Panc1 (cell line): ENCODE measurements at places on chromosomes 1 and 21. TPM values are rescaled to one million over a fixed set of nuclear protein-coding genes. Genes with fewer than 3 reads are reported as not detected.

CHAF1B gene
- 18.4 TPM for total RNA-seq

ARTN gene
- total RNA-seq, result 0.49 TPM

KDF1 gene
- total RNA-seq, result 3.2 TPM

DNA sequence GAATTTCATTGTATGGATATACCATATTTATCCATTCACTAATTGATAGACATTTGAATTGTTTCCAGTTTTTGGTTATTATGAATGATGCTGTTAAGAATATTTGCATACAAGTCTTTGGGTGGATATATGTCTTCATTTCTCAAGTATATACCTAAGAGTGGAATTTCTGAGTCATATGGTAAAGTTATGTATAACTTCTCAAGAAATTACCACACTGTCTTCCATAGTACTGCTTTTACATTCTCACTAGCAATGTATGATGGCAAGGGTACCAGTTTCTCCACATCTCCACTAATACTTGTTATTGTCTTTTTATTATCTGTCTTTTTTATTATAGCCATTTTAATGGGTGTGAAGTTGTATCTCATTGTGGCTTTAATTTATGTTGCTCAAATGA is 74.6 kb upstream of the TENT5C start:
- no peaks in the 10 kb centered on the region for H3K4me1 ChIP-seq
- no peak overlapping the region for H3K4me3 ChIP-seq
- H3K36me3 ChIP-seq, result no peaks in the 10 kb centered on the region
- no peak overlapping the region for H3K27ac ChIP-seq
- H3K27me3 ChIP-seq, result no peaks in the 10 kb centered on the region

GRCh38 chr21:37294679-37295078 is 27.5 kb upstream of the VPS26C start:
- H3K4me3 ChIP-seq, result no peak overlapping the region
- no peak overlapping the region for H3K27ac ChIP-seq
- no peak for DNase-seq
- H3K27me3 ChIP-seq, result no peaks in the 10 kb centered on the region
- H3K4me1 ChIP-seq, result no peaks in the 10 kb centered on the region

DNA sequence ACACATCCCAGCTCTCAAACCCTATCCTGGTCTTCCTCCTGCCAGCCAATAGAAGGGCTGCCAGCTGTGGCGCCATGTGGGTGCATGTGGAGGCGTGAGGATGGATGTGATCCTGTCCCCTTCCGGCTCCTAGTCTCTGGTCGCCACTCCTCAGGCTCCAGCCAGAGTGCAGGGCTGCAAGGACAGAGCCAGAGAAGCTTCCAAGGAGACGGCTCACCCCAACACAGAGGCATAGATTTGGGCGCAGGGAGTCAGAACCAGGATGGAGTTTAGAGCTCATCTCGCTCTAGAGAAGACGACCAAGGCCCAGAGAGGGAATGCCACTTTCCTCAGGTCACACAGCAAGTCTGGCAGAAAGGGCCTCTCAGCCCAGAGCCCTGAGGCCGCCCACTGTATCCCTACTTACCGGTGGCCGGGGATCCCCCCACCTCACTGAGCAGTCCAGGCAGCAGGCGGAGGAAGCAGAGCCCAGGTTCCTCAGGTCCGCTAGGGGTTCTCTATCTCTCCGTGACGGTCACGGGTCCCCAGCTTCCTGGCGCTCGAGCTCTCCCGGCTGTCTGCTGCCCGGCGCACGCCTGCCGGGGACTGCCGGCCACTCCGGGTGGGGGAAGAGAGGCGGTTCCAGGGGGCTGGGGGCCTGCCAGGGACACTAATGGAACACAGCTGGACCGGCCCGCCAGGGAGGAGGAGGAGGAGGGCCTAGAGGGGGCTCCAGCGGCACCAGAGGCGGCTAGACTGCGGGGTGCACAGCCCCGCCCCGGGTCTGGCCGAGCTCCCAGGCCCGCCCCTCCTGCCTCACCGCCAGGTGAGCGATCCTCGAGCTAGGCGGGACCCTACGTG is at the start of gene COL16A1:
Gene COL16A1 (minus strand): TSS at position 587 of the 840 bp plus-strand sequence. CDS start 1,824 bp downstream, outside the sequence.
- H3K27ac ChIP-seq, result peak within 1 kb of the TSS; percentile 78
- no peaks in the 10 kb centered on the region for H3K36me3 ChIP-seq
- DNase-seq, result no peak
- H3K4me3 ChIP-seq, result peak within 1 kb of the TSS; percentile 8; the same call in 1 of the 2 replicates
- H3K4me1 ChIP-seq, result peaks cover 52% of the 10 kb centered on the region
- no peaks in the 10 kb centered on the region for H3K27me3 ChIP-seq

DNA sequence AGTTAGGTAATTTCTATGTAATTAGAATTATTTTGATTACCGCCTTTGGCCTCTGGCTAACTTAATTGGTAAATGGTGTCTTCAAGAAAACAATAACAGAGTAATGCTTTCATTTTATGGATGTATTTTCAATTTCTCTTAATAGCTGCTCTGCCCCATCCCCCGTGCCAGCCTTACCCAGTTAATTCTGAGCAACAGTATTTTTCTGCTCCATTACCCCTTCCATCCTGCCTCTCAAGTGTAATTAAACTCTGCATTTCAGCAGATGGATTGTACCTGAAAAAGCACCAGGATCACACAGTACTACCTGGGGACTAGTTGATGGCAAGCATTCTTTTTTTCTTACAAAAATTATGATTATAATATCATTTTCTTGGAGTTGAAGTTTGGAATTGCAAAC is 104.2 kb downstream of the KIAA0319L start:
- H3K27ac ChIP-seq, result peak overlapping the region; percentile 29; the same call in 1 of the 2 replicates
- peaks cover 9% of the 10 kb centered on the region for H3K36me3 ChIP-seq
- DNase-seq, result no peak
- H3K4me3 ChIP-seq, result no peak overlapping the region

DNA sequence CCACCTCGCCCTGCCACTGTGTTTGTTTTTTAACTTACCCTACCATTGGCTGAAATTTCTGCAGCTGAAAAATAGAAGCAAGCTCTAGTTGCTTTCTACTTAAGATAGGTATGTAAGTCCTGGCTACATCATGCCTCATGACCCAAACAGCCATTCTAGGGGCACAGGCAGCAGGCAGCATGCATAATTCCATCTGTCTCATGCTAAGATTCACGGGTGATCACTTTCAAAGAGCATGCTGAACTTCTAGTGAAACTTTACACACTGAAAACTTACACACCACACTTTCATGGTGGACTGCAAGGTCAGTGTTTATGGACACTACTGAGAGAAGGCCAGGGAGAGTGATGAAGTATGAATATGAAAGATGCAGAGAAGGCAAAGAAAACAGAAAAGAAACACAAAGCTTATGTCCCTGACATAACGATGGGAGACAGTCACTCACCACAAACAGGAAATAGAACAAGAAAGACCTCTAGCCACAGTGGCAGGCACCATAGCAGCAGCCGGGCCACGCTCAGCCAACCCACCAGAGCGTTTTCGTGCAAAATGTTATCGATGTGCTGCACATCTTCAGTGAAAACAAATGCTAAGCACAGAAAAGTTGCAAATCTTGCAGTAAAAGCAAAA is 102.3 kb upstream of the TIAM1 start:
- no peaks in the 10 kb centered on the region for H3K36me3 ChIP-seq
- H3K4me3 ChIP-seq, result no peak overlapping the region
- no peak for DNase-seq
- no peak overlapping the region for H3K27ac ChIP-seq
- H3K27me3 ChIP-seq, result no peaks in the 10 kb centered on the region
- H3K4me1 ChIP-seq, result no peaks in the 10 kb centered on the region

DNA sequence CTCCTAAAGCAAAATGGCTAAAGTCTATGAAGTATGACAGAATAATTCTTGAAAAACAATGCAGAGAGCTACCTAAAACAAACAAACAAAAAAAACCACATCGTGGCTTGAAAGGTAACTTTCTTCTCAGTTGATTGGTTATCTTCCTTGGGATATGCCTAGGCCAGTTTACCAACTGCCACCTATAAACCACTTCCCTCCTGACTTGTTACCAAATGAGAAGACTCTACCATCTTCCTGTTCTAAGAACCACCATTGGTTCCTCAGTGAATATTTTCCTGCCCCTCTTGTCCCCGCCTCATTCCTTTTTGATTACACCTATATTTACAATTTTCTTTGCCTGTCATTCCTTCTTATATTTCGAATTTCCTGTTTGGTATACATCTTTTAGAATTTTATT is 336.6 kb downstream of the SIPA1L2 start:
- H3K4me1 ChIP-seq, result no peaks in the 10 kb centered on the region
- no peaks in the 10 kb centered on the region for H3K27me3 ChIP-seq
- H3K4me3 ChIP-seq, result no peak overlapping the region
- H3K36me3 ChIP-seq, result no peaks in the 10 kb centered on the region

- no peaks in the 10 kb centered on the region for H3K4me1 ChIP-seq
- DNase-seq, result no peak
- no peak overlapping the region for H3K4me3 ChIP-seq
- H3K36me3 ChIP-seq, result no peaks in the 10 kb centered on the region
- no peak overlapping the region for H3K27ac ChIP-seq
Measured at GRCh38 chr1:203598752-203599151, 27.9 kb upstream of the ATP2B4 start.

DNA sequence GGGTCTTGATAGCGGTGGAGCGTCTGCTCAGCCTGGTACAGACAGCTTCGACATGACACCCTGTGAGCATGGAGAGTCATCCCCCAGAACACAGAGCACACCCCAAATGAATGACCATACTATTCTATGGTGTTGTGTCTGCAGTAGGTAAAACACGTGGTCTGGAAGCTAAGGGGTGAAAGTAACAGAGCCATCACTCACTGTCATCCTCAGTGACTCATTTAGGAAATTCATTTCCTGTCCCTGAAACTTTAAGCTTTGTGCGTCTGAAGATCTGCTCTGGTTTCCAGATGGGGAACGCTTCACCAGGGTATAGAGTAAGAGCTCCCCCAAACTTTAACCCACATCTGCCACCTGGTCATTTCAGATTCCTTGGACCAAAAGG is 94.8 kb upstream of the DISP3 start:
- no peak overlapping the region for H3K4me3 ChIP-seq
- no peak for DNase-seq
- no peak overlapping the region for H3K27ac ChIP-seq
- H3K36me3 ChIP-seq, result no peaks in the 10 kb centered on the region

DNA sequence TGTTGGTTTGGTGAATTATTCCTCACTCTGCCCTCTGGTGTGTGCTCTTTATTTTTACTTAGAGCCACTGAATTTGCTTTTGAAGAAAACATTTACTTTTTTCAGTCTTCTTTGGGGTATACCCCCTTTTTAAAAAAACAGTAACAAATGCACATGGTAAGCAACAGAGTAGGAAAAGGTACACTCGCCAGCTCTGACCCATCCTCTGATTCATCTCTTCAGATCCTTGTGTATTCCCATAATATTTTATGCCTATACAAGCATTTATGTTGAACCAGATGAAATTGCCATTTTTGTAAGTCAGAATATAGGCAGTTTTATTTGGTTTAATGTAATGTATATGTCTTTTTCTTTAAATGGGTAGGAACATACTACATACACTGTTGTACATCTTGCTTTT is 28.3 kb downstream of the TTC3 start:
- no peaks in the 10 kb centered on the region for H3K4me1 ChIP-seq
- no peak overlapping the region for H3K4me3 ChIP-seq
- peaks cover 12% of the 10 kb centered on the region; the same call in 1 of the 2 replicates for H3K36me3 ChIP-seq
- DNase-seq, result no peak
- H3K27me3 ChIP-seq, result no peaks in the 10 kb centered on the region

GRCh38 chr1:96865731-96866685 is 144.4 kb downstream of the PTBP2 start:
- H3K27ac ChIP-seq, result no peak overlapping the region
- DNase-seq, result no peak
- no peaks in the 10 kb centered on the region for H3K4me1 ChIP-seq
- no peaks in the 10 kb centered on the region for H3K27me3 ChIP-seq
- no peaks in the 10 kb centered on the region for H3K36me3 ChIP-seq
